Activated CD8-positive, alpha-beta memory T cell treated with anti-CD3 and anti-CD28 coated beads for 1 hour (primary cell): ENCODE measurements at places on chromosomes 1 and 21.

- no peak for DNase-seq
Measured at GRCh38 chr1:32533792-32534327, 5.4 kb upstream of the ZBTB8A start.

- DNase-seq: no peak
Measured at GRCh38 chr1:7236844-7237515, 451.7 kb downstream of the CAMTA1 start.

GRCh38 chr1:216614011-216614934 is 109.0 kb downstream of the ESRRG start:
- no peak for DNase-seq

- no peak for DNase-seq
Measured at GRCh38 chr1:96329121-96329520, 392.5 kb upstream of the PTBP2 start.

GRCh38 chr1:33180226-33180910 is 1.5 kb downstream of the TRIM62 start:
- no peak for DNase-seq

DNA sequence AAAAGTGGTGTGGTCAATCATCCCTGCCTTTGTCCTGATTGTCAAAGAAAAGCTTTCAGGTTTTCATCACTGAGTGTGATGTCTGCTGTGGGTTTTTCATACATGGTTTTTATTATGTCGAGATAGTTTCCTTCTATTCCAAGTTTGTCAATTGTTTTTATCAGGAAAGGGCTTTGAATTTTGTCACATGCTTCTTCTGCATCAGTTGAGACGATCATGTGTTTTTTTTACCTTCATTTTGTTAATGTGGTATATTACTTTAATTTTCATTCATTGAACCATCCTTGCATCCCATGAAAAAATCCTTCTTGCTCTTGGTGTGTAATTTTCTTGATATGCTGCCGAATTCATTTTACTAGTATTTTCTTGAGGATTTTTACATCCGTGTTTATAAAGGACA is 15.5 kb downstream of the PRKCZ start:
- no peak for DNase-seq

- no peak for DNase-seq
Measured at GRCh38 chr1:92315766-92316599, 17.1 kb downstream of the RPAP2 start.

DNA sequence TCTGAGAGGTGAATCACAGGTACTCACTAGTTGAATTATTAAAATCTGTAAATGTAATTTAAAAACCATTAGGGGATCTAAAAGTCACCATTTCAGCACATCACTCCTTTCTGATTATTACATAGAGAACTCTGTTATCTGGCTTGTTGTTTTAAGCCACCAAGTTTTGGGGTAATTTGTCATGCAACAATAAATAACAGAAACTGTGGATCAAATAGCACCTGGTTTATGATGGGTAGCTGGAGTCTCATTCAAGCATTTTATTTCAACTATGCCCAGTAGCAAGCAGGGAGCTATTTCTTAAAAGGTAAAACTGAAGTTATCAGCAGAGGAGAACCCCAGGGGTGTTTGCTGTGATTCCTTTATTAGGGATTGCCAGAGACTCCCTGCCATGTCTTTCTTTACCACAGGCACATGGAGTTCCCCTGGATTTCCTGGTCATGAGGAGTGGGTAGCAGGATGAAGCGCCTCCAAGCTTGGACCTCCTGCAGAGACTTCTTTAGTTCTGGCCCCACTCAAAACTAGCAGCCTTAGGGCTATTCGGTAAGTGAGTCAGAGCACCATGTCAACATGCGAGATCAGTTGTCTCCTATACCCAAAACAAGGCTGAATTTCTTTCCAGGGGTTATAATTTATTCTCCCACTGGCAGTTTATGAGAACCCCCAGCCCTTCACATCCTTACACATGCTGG is 179.2 kb downstream of the GIPC2 start:
- no peak for DNase-seq

DNA sequence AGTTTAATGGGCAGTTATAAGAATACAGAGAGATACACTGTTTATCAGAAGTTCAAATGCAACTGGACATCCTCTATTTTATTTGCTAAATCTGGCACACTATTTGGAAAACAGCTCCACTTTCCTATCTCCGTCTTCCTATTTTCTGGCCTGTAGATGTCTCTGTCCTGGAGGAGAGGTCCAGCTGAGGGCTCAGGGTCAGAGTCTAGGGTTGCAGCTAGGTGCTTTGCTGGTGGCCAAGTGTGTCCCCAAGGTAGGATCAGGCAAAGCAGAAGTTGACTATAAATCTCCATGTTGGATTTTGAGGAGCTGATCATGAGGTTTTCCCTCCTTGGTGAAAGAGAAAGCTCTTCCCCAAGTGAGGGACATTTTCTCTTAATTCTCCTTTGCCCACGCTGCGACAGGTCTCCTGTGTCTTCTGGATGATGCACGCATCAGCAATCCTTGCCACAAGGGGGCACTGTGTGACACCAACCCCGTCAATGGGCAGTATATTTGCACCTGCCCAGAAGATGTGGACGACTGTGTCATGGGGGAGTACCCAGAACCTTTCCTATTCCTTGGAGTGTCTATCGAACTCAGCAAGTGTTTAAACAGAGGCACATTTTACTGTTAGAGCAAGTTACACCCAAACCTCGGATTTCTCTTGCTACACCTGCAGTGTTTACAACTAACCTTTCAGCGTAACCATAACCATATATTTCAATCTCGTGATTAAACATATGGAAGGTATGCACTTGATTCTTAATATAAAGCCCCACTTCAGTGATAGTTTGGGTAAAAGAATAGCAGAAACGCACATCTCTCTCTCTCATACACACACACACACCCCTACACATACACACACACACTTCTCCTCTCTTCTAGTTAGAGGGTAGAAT is 10.2 kb downstream of the ADAM30 start:
- no peak for DNase-seq

DNA sequence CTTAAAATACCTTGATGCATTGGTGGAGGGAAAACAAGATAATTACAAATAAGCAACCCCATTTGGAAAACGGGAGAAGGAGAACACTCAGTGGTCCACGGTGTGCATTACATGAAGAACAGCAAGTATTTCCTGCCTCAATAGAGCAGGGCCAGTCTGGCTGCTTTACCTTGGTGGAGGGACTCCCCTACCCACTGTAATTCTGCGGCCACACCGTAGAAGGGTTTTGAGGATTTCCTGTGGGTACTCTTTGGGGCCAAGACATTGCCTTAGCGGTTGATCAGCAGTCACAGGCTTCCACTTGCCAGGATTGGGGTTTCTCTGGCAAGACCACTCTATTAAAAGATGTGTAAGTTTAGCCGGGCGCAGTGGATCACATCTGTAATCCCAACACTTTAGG is 16.3 kb upstream of the TMEM54 start:
- DNase-seq: no peak

GRCh38 chr1:150981805-150982712 is at the start of gene ANXA9:
TSS of gene ANXA9 (plus strand) at chr1:150982292. CDS start at chr1:150983106, 814 bp downstream.
- DNase-seq: no peak
